ENCODE measurements at places on chromosomes 13 and 19. TPM values are rescaled to one million over a fixed set of nuclear protein-coding genes. Genes with fewer than 3 reads are reported as not detected.

DNA sequence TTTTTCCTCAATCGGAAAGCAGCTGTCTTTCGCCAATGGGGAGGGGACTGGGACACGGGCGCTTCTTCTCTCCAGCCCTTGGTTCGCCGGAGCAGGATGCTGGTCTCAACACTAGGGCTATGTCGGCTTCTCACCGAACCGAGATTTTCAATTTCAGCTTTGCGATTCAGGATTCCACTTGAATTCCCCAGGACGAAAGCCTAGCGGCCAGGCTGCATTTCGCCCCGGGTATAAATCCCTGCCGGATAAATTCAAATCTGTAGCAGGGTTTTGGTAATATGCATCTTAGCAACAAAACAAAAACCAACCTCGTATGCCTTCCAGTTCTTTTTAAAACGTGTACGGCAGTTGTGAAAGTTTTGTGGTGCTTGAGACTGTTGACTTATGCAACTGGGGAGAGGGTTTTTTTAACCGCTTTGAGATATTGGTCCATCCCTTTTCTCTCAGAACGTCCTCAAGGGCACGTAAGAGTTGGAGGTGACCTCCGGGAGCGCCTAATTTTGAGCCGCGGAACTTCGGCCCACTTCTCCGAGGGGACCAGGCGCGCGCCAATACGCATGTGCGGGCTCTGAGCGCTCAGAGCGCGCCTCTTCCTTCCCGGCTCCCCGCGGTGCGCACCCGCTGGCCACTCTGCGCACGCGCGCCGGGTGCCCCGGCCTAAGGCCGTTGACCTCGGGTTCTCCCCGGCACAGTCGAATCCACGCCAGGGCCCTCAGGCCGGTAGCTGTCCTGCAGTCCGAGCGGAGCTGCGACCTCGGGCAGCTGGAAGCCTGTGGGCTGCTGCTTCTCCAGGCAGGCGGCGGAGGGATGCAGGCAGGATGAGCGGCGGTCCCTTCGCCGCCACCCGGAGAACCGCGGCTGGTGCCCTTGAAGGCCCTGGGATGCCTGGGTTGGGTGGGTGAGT lies 7.6 kb downstream of the POU4F1 start:
- peaks cover 25% of the 10 kb centered on the region for H3K27me3 ChIP-seq
- H3K36me3 ChIP-seq = peaks cover 15% of the 10 kb centered on the region
- peak overlapping the region; percentile 85 for H3K4me3 ChIP-seq
- peak; percentile 78 for DNase-seq
- peak overlapping the region; percentile 15 for H3K27ac ChIP-seq

- H3K4me3 ChIP-seq = no peak overlapping the region
- no peaks in the 10 kb centered on the region for H3K27me3 ChIP-seq
- H3K36me3 ChIP-seq = peaks cover 26% of the 10 kb centered on the region
- no peak overlapping the region for H3K27ac ChIP-seq
- no peak for DNase-seq
These were observed 802.2 kb upstream of the MIR17HG start for GRCh38 chr13:90545070-90545840.

GRCh38 chr19:43809762-43810696 lies 7.8 kb upstream of the LYPD5 start:
- DNase-seq = no peak
- H3K27ac ChIP-seq = no peak overlapping the region
- no peaks in the 10 kb centered on the region for H3K4me1 ChIP-seq
- no peaks in the 10 kb centered on the region for H3K27me3 ChIP-seq
- H3K36me3 ChIP-seq = no peaks in the 10 kb centered on the region

DNA sequence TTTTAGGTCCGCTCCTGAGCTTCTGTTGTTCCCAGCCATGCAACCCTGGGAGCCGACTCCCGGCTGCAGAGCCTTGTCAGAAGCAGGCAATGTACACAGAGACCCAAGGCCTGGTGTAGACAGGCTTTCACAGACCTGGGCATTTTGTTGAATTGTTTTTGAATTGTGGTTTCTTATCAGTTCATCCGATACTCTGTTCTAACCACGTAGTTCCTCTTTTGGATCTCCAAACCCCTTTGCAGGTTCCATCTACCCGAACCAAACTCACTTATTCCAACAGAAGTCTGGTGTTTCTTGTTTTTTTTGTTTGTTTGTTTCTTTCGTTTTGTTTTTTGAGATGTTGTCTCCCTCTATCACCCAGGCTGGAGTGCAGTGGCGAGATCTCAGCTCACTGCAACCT lies 6.3 kb upstream of the NLRP2 start:
- H3K27ac ChIP-seq = no peak overlapping the region
- no peaks in the 10 kb centered on the region for H3K4me1 ChIP-seq
- no peak overlapping the region for H3K4me3 ChIP-seq
- no peaks in the 10 kb centered on the region for H3K36me3 ChIP-seq
- DNase-seq = no peak

DNA sequence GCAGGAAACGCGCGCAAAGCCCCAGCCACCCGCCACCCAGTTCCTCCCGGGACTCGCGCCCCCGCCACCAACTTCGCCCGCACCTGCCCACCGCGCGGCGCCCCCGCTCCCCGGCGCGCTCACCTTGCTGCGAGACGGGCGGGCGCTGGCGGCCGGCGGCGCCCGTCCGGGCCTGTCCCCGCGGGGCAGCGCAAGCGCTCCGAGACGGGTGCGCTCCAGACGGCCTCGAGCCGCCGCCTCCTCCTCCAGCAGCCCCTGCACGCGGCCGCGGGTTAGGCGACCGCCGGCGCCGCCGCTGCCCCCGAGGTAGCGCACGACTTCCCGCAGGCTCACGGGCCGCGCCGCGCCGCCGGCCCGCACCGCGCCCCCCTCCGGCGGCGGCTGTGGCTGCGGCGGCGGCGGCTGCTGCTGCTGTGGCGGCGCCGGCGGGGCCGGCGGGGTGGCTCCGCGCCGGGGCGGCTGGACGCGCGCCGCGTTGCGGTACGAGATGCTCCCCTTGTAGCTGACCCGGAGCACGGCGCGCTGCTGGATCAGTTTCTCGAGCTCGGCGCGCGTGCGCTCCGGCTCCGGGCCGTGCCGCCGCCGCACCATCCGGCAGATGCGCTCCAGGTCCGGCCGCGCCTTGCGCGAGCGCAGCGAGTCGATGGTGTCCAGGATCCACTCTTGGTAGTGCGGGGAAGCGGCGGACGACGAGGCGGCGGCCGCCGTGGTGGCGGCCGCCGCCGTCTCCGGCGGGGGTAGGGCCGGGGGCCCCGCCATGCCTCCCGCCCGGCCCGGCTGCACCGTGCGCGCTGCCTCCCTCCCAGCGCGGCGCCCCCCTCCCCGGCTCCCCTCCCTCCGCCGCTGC lies 666 bp downstream of the SAMD1 start:
- peaks cover 8% of the 10 kb centered on the region for H3K27me3 ChIP-seq
- peak; percentile 74 for DNase-seq
- peaks cover 8% of the 10 kb centered on the region for H3K4me1 ChIP-seq
- H3K27ac ChIP-seq = peak overlapping the region; percentile 88
- H3K36me3 ChIP-seq = peaks cover 9% of the 10 kb centered on the region
- peak overlapping the region; percentile 94 for H3K4me3 ChIP-seq

DNA sequence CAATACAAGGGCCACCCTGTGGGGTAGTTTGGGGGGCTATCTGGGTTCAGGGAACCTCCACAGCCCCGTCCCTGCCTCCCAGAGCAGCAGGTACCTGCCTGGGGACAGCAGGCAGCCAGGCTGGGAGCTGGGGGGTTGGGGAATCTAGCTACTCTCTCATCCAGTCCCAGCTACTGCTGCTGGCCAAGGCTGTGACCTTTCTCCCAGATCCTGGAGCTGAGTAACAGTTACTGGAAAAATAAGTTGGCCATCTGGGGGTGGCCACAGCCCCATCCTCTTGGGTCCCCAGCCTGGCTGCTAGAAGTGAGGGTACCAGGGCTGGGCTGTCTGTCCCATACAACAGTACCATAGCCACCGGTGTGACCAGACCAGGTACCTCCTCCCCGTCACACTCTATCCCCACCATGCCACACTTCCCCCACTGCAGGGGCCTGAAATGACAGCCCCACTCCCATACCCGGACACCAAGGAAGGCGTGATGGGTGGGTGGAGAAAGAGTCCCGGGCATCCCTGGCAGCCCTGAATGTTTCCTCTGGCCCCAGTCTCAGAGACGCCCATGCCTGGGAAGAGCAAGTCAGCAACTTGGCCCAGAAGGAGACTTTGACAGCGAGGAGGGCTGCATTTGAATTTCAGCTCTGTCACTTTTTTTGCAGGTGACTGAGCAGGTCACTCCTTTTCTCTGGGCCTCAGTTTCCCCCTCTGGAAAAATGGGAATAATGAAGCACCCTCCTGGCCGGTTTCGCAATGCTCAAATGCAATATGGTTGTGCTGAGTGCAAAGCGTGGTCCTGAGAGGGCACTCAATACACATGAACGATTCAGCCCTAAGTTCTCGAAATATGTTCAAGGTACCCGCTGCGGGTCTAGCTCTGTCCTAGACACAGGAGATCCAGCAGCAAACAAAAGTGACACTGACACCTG lies 30.7 kb upstream of the NFIC start:
- no peak overlapping the region for H3K27ac ChIP-seq
- H3K27me3 ChIP-seq = peaks cover 10% of the 10 kb centered on the region
- no peak for DNase-seq
- no peaks in the 10 kb centered on the region for H3K4me1 ChIP-seq
- no peak overlapping the region for H3K4me3 ChIP-seq
- H3K36me3 ChIP-seq = no peaks in the 10 kb centered on the region

DNA sequence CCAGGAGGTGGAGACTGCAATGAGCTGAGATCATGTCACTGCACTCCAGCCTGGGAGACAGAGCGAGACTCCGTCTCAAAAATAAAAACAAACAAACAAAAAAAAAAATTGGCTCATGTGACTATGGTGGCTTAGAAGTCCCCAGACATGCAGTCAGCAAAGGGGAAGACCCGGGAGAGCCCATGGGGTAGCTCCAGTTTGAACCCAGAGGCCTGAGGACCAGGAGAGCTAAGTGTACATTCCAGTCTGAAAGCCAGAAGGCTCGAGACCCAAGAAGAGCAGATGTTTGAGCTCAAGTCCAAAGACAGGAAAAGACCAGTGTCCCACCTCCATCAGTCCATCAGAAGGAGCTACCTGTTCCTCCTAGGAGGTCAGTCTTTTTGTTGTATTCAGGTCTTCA lies 175.2 kb downstream of the TSHZ3 start:
- no peaks in the 10 kb centered on the region for H3K4me1 ChIP-seq
- H3K36me3 ChIP-seq = peaks cover 8% of the 10 kb centered on the region
- H3K27me3 ChIP-seq = peaks cover 12% of the 10 kb centered on the region
- H3K4me3 ChIP-seq = no peak overlapping the region
- no peak for DNase-seq

GRCh38 chr19:3274942-3275582 lies 50.6 kb downstream of the CELF5 start:
- DNase-seq = peak; percentile 87
- peak overlapping the region; percentile 79 for H3K27ac ChIP-seq
- H3K36me3 ChIP-seq = no peaks in the 10 kb centered on the region
- peaks cover 17% of the 10 kb centered on the region for H3K27me3 ChIP-seq

DNA sequence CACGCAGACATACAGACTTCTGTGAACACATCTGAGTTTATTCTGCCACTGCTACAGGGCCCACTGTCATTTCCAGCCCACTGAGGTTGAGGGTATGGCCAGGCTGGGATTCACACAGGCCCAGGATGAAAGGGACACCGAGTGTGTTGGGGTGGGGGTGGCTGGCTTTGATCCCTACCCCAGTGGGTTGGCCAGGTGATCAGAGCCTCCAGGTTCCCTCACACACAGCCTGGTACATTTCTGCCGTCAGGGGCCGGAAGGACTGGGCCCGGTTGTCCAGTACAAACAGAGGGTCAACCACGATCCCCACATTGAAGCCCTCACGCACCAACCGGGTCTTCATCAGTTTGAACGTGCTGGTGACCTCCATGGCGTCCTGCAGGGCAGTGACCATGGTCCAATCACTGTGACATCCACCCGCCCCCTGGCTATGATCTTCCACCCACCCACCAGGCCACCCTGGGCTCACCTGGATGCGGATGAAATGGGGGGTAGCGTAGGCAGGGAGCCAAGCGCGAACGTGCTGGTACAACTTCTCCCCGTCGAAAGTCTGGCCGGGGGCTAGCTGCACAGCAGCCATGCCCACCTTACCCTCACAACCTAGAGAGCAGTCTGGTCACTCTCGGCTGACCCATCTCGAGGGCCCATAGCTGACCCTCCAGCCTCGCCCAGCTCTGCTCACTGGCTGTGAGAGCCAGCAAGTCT lies 13.3 kb downstream of the SLC27A5 start:
- H3K4me3 ChIP-seq = peak overlapping the region; percentile 96
- H3K36me3 ChIP-seq = peaks cover 7% of the 10 kb centered on the region
- H3K4me1 ChIP-seq = peaks cover 6% of the 10 kb centered on the region
- H3K27ac ChIP-seq = no peak overlapping the region
- DNase-seq = no peak
- peaks cover 16% of the 10 kb centered on the region for H3K27me3 ChIP-seq

DNA sequence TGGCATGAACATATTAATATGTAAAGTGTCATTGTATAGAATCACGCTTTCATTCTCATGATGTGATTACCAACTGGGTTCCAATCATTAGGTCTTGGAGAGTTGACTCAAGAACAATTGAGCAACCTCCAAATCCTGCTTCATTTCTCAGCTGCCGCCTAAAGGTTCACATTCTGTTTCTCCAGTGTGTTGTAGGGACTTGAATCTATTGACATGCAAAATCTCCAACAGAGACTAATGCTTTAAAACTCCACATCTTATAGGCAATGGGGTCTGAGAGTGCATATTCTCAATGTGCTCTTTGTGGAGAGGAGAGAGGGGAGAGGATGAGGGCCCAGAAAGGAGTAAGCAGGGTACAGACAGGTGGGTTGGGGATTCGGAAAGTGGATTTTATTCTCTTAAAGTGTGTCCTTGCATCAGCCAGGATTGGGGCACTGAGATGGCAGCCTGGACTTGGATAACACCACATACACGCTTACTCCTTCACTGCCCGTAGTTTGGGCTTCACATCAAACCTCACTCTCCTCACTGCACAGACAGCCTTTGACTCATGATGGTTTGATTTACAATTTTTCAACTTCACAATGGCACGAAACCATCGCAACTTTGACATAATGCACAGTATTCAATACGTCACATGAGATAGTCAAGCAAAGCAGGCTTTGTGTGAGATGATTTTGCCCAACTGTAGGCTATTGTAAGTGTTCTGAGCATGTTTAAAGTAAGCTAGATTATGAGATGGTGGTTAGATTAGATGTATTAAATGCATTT lies 241.3 kb upstream of the IRS2 start:
- no peak overlapping the region for H3K27ac ChIP-seq
- no peaks in the 10 kb centered on the region for H3K36me3 ChIP-seq
- H3K4me3 ChIP-seq = no peak overlapping the region
- no peaks in the 10 kb centered on the region for H3K4me1 ChIP-seq
- DNase-seq = no peak
- peaks cover 2% of the 10 kb centered on the region for H3K27me3 ChIP-seq

The CAPN12 gene
- 4.8 TPM for total RNA-seq

The CLEC4G gene
- 14.8 TPM for total RNA-seq

The CEACAM21 gene
- not detected for total RNA-seq

The CCDC70 gene
- not detected for total RNA-seq

The NLRP5 gene
- total RNA-seq = not detected

The PALM gene
- 349 TPM for total RNA-seq

All from glutamatergic neuron (in vitro differentiated cells).